ENCODE measurements at places on chromosomes 3 and 15.

GRCh38 chr3:42666577-42666998, 13.1 kb downstream of the ZBTB47 start:
- DNase-seq = peak; percentile 34

DNA sequence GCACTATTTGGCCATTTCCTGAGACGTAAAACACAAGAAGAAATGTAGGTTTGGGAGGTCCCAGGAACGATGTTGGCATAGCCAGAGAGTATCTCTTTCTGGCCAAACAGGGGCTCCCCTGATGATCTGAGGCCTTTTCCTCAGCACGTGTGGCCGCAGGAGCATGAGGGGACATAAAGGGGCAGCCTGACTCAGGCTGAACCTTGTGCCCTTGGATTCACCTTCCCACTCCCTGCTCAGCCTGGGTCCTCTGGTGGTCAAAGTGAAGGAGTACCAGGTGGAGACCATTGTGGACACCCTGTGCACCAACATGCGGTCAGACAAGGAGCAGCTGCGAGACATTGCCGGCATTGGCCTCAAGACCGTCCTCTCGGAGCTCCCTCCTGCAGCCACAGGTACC, 10.6 kb downstream of the CAND2 start:
- no peak for DNase-seq

DNA sequence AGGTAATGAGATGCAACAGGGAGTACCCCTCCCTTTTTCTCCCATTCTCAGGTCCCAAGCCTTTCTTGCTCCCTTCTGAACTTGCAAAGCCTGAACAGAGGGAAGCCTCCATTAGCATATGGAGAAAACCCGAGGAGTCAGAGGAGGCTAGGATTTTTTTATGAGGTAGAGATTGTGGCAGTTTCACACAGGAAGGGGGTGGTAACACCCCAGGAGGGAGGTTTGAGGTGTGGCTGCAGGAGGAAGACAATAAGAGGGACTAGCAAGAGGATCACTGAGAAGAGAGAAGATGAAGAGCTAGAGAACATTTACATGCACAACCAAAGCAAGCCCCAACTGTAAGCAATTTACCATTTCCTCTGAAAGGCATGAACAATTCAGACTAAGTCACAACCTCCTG, 322.7 kb downstream of the SV2B start:
- DNase-seq = no peak

GRCh38 chr3:127546970-127547733, 43.4 kb downstream of the TPRA1 start:
- DNase-seq = no peak

DNA sequence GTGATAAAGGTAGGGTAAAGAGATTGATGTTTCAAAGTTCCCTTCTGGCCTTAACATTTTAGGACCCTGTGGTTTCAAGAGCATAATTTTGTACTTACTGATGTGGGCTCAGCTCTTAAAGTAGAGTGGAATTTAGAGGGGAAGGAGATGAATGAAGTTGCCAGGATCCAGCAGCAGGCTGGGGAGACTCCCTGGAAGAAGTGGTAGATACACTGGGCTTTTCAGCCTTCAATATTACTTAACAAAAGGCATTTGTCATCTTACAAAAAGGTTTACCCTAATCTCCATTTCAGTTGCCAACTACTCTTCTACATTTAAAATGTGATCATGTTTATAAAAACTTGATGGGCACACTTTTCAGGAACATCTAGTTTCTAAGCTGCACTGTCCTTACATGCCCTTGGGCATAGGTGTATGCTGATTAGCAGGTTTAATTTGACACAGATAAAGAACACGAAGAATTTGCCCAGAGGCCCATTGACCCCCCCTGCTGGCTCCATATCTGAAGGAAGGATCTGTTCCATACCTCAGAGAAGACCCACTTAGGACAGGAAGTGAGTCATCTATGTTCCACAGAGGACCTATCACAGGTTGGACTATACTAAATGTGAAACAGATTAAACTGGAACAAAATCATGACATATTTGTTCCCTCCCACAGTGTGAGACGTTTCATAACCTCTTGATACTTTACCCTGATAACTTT, 93.0 kb upstream of the LPP start:
- no peak for DNase-seq

DNA sequence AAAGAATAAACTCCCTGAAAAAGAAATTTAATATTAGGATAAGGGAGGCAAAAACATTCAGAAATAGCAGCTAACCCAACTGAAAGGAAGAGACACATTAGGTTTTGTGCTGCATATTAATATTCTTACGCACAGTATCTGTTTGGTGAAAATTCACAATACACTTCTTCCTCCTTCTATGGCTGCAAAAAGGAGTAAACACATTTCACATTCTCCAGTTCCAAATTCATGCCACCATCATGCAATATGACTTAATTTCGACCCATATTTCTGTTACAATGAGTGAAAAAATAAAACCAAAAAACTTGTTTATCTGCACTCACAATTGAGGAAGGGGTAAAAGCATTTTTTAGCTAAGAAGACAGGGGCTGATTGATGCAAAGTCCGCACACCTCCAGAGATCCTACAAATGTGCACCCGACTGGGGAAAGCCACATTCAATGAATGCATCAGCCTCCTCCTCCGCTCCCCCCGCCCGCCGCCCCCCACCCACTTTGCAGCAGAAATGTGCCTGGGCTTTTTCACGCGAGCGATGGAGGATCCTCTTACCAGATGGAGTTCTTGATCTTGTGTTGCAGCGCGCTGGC, 1.0 kb downstream of the RFX7 start:
- peak; percentile 41 for DNase-seq

DNA sequence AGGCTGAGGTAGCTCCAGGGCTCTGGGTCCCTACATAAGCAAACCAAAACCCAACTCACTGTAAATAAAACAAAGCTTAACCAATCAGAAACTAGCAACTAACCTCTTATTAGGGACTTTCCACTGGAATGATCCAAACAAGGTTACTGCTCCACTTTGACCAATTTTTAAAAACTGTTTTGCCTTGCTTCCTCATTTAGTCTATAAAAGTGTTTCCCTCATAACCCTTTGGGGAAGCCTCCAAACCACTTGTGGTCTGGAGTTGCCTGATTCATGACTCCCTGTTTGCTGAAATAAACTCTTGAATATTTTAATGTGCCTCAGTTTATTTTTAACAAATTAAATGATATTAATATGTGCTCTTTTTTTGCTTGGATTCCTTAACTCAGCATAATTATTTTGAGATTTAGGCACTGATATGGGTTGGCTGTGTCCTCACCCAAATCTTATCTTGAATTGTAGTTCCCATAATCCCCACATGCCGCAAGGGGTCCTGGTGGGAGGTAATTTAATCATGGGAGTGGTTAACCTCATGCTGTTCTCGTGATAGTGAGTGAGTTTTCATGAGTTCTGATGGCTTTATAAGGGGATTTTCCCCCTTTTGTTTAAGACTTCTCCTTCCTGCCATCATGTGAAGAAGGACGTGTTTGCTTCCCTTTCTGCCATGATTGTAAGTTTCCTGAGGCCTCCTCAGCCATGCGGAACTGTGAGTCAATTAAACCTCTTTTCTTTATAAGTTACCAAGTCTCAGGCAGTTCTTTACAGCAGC, 90.6 kb downstream of the CD200R1L start:
- DNase-seq = no peak

- DNase-seq = no peak
Measured at GRCh38 chr3:35385271-35385670, 254.1 kb upstream of the ARPP21 start.

DNA sequence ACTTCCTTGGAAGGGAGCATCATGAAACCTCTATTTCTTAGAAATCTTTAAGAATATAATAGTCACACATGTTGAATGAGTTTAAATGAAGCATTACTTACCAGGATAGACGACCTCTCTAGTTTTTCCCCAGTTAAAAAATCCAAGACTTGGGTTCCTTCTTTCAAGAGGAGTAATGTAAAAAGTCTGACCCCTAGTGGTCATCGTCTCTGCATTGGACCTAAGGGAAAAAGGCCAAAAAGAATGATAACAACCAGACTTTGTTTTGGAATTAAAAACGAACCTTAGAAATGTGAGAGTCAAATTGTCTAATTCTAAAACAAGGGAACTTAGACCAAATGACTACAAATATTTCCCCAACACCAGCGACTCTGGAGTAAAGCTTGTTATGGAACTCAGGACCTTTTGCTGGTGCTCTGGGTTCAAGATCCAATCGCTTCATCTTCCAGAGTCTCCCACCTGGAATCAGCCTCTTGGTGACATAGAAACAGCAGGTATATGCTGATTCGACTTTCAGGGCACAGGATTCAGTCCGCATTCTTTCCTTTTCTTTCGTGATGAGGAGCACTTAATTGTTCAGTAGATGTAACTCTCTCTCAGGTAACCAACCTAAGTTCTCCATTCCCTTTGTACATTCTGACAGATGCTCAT, 214.8 kb upstream of the TPRG1 start:
- DNase-seq = no peak

- no peak for DNase-seq
Measured at GRCh38 chr3:187066228-187066995, 72.9 kb downstream of the RPL39L start.

- no peak for DNase-seq
Measured at GRCh38 chr3:40516201-40516600, 8.6 kb upstream of the ZNF621 start.

- DNase-seq = no peak
Measured at GRCh38 chr3:184685646-184686045, 26.2 kb downstream of the MAGEF1 start.

DNA sequence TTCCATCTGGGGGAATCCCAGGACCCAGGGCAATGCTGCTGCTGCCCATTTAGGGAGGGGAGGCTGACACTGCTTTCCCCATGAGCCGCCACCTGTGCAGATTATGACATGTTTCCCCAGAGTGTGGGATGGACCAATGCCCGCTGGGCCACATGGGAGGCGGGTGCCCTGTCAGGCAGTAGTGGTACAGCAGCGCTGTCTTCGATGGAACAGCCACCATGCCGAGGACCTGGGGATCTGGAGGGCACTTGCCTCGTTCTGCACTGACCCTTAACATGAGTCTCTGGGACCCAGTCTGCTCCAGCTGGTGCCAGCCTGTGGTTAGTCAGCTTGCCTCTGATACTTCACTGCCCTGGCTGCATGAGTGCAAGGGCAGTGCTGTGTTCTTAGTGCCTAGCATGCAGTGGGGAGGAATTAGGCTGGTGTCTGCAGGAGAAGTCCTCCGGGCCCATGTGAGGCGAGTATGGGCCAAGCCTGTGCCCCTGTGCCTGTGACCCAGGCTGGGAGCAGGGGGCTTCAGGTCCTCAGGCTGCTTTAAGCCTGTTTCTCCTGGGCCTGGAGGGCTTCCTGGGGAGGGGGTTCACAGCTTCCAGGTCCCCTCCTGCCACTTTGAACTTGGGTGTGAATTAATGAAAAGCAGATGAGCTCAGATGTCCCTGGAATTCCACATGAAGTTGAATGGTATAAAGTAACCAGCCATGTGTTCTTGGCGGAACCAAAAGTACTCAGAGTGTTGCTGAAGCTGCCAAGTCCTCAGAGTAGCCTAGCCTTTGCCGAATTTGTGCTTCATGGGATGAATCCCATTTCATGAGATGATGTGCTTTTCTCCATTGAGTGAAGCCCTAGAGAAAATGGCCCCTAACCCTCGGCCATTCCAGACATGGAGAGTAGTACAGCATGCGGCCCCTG, 22.9 kb downstream of the KLF13 start:
- DNase-seq = no peak

GRCh38 chr15:60865507-60865906, 363.6 kb downstream of the RORA start:
- no peak for DNase-seq

DNA sequence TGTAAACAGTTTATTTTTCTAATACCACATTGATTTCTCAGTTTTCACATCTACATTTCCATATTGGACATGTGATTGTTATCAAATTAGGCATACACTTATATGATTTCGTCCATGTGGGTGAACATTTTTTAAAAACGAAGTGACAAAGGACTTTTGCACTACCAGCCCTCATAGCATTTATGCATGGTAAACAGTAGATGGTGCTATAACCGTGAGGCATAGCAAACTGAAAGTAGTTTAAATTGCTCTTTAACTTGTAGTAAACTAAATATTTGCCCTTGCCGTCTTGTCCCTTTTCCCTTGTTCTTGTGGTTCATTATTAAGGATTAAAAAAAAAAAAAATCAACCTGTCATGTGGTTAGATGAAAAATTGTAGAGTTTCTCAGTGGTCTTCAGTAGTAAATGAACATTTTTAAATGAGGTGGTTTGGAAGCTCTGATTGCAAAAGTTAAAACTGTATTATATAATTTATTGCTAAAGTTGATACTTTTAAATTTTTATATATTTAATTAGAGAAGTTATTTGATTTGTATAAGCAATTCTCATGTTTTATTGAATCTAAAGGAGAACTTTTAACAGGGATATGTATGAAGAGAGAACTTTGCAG, 24.0 kb downstream of the STX19 start:
- DNase-seq = no peak

DNA sequence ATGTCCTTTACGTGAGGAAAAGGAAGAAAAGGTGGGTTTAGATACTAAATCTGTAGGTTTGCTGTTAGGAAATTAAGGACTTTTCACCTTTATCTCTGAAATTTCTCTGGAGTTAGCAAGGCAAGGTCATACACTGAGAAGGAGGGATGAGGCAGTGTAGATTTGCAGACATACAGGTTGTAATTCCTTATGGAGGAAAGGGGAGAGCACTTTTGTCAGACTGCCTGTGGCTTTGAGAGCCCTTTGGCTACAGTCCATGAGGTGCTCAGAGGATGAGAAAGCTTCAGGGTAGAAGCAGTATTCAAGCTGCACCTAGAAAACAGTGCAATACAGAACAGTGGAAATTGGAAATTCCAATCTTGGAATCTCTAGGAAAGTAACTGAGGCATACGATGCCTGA, 8.3 kb downstream of the RPL14 start:
- no peak for DNase-seq

GRCh38 chr3:188979669-188980310, 192.0 kb upstream of the TPRG1 start:
- no peak for DNase-seq

DNA sequence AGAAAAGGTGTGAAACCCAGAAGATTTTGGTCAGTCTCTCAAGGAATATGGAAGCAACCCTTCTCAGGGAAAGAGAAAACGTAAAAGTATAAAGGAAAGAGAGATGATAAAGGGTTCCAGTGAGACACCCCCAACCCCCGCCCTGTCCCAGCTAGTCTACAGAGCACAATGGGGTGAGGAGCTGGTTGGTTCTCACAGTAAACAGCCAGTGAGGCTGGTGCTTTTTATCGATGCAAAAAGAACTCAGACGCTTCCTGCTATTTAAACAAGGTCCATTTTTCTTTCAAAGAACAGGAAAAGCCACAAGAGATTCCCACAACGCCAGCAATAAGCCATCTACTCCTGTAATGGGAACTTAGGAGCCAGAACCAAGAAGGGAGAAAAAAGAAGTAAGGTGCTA, 65.9 kb downstream of the CHAC1 start:
- DNase-seq = no peak

- no peak for DNase-seq
Measured at GRCh38 chr3:194267744-194268653, 83.1 kb downstream of the CPN2 start.

GRCh38 chr15:78182336-78182700, 33.2 kb downstream of the IDH3A start:
- DNase-seq = no peak
